ENCODE measurements at places on chromosomes 7 and 10. TPM values are rescaled to one million over a fixed set of nuclear protein-coding genes. Genes with fewer than 3 reads are reported as not detected.

GRCh38 chr10:5643346-5644067 lies 22.9 kb downstream of the ASB13 start:
- no peaks in the 10 kb centered on the region for H3K4me1 ChIP-seq
- no peak for DNase-seq
- H3K36me3 ChIP-seq = peaks cover 8% of the 10 kb centered on the region
- H3K27ac ChIP-seq = no peak overlapping the region
- no peak overlapping the region for H3K4me3 ChIP-seq
- no peaks in the 10 kb centered on the region for H3K27me3 ChIP-seq

- DNase-seq = no peak
- H3K4me1 ChIP-seq = no peaks in the 10 kb centered on the region
- no peak overlapping the region for H3K4me3 ChIP-seq
- H3K27me3 ChIP-seq = no peaks in the 10 kb centered on the region
These were observed 1235.0 kb upstream of the SORCS1 start for GRCh38 chr10:108399465-108399864.

DNA sequence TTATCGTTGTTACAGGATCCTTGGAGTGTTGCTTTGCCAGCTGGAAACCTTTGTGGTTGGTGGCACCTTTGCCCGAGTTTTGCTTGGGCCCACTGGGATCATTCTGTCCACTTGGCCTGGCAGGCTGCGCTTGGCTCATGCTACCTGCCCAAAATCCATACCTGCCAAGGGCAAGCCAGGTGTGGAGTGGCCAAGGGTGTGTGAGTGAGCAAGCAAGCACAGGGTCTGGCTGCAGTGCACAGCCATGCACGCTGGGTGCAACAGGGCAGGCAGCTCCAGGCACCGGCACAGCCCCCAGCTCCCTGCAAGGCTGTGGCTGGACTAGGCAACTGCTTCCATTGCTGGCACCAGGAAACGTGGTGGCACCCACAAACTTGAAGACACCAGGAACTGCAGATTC lies 421.8 kb downstream of the ARL4A start:
- H3K4me1 ChIP-seq = peaks cover 2% of the 10 kb centered on the region
- H3K27me3 ChIP-seq = no peaks in the 10 kb centered on the region
- no peak overlapping the region for H3K27ac ChIP-seq
- H3K4me3 ChIP-seq = no peak overlapping the region
- H3K36me3 ChIP-seq = no peaks in the 10 kb centered on the region

The IGF2BP3 gene
- total RNA-seq = 112 TPM

DNA sequence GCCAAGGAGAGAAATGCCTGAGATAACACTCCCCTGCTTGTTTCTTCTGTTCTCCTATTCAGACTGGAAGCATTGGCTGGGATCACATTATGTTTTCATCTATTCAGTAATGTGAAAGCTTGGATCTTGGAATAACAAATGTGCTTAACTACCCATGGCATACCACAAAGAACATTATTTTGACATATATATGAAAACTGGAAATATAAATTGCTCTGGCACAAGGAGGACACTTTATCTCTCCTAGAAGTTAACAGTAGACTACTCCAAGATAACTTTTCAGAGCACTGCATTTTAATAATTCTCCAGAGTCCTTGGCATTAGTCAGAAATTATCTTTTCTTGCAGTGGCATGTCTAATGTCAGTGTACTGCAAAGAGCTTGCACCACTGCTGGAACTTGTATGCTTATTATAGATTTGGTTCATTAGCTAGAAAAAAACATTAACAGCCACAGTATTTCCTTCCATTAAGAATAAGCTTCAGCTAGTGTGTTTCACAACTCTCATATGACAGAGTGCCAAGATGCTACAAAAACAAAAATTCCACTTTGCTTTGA lies 169.3 kb upstream of the LRRN3 start:
- no peaks in the 10 kb centered on the region for H3K36me3 ChIP-seq
- no peaks in the 10 kb centered on the region for H3K27me3 ChIP-seq
- DNase-seq = no peak
- no peak overlapping the region for H3K4me3 ChIP-seq

The SYCE1 gene
- total RNA-seq = not detected

GRCh38 chr7:126768836-126769235 lies 483.9 kb downstream of the GRM8 start:
- no peaks in the 10 kb centered on the region for H3K27me3 ChIP-seq
- H3K27ac ChIP-seq = no peak overlapping the region
- DNase-seq = no peak
- H3K36me3 ChIP-seq = no peaks in the 10 kb centered on the region
- H3K4me3 ChIP-seq = no peak overlapping the region

GRCh38 chr7:30351724-30352123 lies 67.3 kb downstream of the ZNRF2 start:
- H3K36me3 ChIP-seq = no peaks in the 10 kb centered on the region
- peaks cover 4% of the 10 kb centered on the region for H3K4me1 ChIP-seq
- DNase-seq = no peak
- no peaks in the 10 kb centered on the region for H3K27me3 ChIP-seq
- H3K27ac ChIP-seq = no peak overlapping the region

The ZSWIM8 gene
- 73.2 TPM for total RNA-seq

- H3K4me3 ChIP-seq = no peak overlapping the region
- no peaks in the 10 kb centered on the region for H3K27me3 ChIP-seq
- H3K36me3 ChIP-seq = peaks cover 8% of the 10 kb centered on the region
- DNase-seq = no peak
- no peak overlapping the region for H3K27ac ChIP-seq
- no peaks in the 10 kb centered on the region for H3K4me1 ChIP-seq
These were observed 7.1 kb downstream of the NUDT1 start for GRCh38 chr7:2248984-2249694.

The C7orf33 gene
- not detected for total RNA-seq

DNA sequence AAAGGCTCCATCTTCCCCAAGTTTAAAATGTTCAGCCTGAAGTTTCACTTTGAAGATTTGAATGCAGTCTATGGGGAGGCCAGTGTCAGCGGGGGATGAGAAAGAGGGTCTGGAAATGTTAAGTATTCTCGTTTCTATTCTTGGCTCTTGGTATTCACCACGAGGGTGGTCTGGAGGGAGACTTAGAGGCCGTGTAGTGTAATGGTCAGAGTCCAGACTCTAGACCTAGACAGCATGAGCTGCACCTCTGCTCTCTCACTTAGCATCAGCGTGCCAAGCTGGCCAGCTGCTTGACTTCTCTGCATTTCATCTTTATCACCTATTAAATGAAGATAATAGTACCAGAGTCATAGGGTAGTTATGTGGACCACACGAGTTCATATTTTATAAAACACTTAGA lies 57.9 kb downstream of the MKX start:
- H3K4me1 ChIP-seq = no peaks in the 10 kb centered on the region
- H3K4me3 ChIP-seq = no peak overlapping the region
- no peaks in the 10 kb centered on the region for H3K27me3 ChIP-seq
- no peaks in the 10 kb centered on the region for H3K36me3 ChIP-seq
- no peak for DNase-seq
- no peak overlapping the region for H3K27ac ChIP-seq

The PTN gene
- total RNA-seq = 7.1 TPM

DNA sequence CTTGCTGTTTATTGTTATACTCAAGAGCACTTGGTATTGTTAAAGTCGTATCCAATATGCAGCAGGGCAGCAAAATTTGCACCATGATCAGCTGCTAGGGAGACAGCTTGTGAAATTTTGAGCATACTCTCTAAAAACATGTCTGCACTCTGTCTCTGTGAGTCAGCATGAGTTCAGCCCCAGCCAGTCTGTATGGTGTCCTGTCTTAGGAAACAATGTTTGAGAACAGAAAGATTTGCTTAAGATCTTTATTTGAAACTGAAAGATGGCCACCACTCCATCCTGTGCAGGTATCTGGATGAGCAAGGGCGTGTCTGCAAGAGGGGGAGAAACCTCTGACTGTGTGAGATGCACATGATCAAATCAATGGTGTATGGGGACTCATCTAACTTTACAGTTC lies 97.1 kb downstream of the GNAI1 start:
- DNase-seq = no peak
- no peak overlapping the region for H3K27ac ChIP-seq
- H3K4me3 ChIP-seq = no peak overlapping the region
- no peaks in the 10 kb centered on the region for H3K4me1 ChIP-seq
- H3K36me3 ChIP-seq = no peaks in the 10 kb centered on the region

GRCh38 chr10:11499425-11500071 lies 111.9 kb downstream of the USP6NL start:
- no peaks in the 10 kb centered on the region for H3K4me1 ChIP-seq
- H3K36me3 ChIP-seq = peaks cover 3% of the 10 kb centered on the region
- no peaks in the 10 kb centered on the region for H3K27me3 ChIP-seq
- H3K27ac ChIP-seq = no peak overlapping the region

- no peak overlapping the region for H3K4me3 ChIP-seq
- no peak overlapping the region for H3K27ac ChIP-seq
- no peaks in the 10 kb centered on the region for H3K36me3 ChIP-seq
These were observed 119.6 kb downstream of the TES start for GRCh38 chr7:116329686-116330503.

- no peaks in the 10 kb centered on the region for H3K4me1 ChIP-seq
- H3K27me3 ChIP-seq = no peaks in the 10 kb centered on the region
- H3K4me3 ChIP-seq = no peak overlapping the region
- no peak overlapping the region for H3K27ac ChIP-seq
- DNase-seq = no peak
These were observed 108.2 kb downstream of the COL26A1 start for GRCh38 chr7:101470668-101471487.

DNA sequence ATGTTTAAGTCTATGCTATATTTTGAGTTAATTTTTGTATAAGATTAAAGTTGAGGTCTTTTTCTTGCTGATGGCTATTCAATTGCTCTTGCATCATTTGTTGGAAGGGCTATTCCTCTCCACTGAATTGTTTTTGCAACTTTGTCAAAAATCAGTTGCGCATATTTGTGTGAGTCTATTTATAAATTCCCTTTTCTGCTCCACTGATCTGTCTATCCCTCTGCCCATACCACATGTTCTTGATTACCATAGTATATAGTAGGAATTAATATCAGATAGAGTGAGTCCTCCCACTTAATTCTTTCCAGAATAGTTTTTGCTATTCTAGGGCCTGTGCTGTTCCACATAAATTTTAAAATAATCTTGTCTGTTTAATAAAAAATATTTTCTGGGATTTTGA lies 152.4 kb upstream of the ADCY1 start:
- no peak overlapping the region for H3K27ac ChIP-seq
- no peak for DNase-seq
- no peaks in the 10 kb centered on the region for H3K4me1 ChIP-seq

DNA sequence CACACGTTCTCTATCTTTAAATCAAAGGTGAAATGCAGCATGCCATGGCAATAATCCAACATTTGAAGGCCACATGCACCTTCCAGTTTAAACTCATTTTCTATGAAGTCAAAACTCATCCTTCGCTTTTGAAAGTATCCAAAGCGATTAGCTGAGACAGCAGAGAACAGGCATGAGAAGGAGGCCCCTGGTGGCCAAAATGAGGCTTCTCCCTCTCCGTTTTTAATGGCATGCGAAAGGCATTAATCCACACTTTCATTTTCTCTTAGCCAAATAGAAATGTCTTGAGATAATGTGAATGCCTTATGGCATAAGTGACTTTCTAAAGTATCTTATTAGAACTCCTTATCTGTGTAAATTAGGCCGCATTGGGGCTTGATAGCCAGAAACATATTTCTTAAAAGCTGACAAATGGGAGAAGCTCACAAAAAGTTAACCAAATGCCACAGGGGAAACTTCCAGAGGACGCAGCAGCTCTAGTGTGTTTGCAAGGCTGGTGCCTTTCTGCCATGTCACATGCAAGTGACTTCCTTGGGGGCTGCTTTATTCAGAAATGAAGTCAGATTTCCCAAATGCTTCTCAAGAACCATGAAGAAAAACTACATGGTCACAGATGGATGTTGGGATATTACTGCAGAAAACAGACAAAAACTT lies 1189.6 kb downstream of the SORCS1 start:
- H3K27ac ChIP-seq = no peak overlapping the region
- DNase-seq = peak; percentile 75
- no peaks in the 10 kb centered on the region for H3K27me3 ChIP-seq
- no peaks in the 10 kb centered on the region for H3K36me3 ChIP-seq
